GM23248 (cell line): ENCODE measurements at places on chromosomes 11 and 22. TPM values are rescaled to one million over a fixed set of nuclear protein-coding genes. Genes with fewer than 3 reads are reported as not detected.

Gene RTN4RL2
- total RNA-seq = 0.32 TPM in 1 of 2 replicates, not detected in the other

GRCh38 chr22:31087744-31088215 is 6.7 kb downstream of the SMTN start:
- no peak overlapping the region for H3K4me3 ChIP-seq
- no peak overlapping the region for H3K27ac ChIP-seq
- no peaks in the 10 kb centered on the region for H3K27me3 ChIP-seq
- peaks cover 27% of the 10 kb centered on the region for H3K4me1 ChIP-seq
- H3K36me3 ChIP-seq = peaks cover 20% of the 10 kb centered on the region; the same call in 1 of the 2 replicates

GRCh38 chr22:27679176-27679575 is 122.4 kb downstream of the MN1 start:
- no peak overlapping the region for H3K27ac ChIP-seq
- H3K4me1 ChIP-seq = no peaks in the 10 kb centered on the region
- DNase-seq = no peak
- H3K4me3 ChIP-seq = no peak overlapping the region
- H3K27me3 ChIP-seq = no peaks in the 10 kb centered on the region
- no peaks in the 10 kb centered on the region for H3K36me3 ChIP-seq

DNA sequence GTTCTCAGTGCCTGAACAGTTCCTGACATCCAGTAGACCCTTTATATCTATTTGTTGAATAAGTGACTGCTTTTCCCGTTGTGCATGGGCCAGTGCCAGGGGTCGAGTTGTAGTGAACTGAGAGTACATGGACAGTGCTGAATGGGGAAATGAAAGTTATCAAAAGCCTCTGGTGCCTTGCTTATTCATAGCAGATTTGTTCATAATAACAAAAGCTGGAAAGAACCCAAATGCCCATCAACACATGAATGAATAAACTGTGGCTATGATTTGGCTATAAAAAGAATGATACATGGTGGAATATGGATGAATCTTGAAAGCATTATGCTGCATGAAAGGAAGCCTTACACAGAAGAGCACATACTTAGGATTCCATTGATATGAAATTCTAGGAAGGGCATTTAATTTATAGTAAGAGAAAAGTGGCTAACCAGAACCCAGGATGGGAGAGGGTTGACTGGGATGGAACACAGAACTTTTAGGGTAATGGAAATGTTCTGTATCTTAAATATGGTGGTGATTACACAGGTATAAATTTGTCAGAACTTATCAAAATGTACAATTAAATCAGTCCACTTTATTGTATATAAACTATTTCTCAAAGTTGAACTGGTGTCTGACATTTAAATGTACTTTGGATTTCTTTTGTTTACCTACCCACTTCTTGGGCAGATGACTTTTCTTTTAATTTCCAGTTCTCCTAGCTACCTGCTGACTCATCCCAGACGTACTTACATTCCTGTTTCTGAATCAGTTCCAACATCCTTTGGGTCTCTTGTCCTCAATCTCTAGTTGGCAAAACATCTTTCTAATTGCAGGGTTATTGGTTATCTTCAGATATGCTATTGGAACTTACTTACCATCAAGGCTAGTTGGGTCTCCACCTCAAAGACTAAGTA is 42.8 kb downstream of the PACS1 start:
- no peaks in the 10 kb centered on the region for H3K27me3 ChIP-seq
- H3K27ac ChIP-seq = peak overlapping the region; percentile 78
- peak; percentile 94 for DNase-seq
- peak overlapping the region; percentile 34 for H3K4me3 ChIP-seq
- peaks cover 73% of the 10 kb centered on the region for H3K4me1 ChIP-seq

DNA sequence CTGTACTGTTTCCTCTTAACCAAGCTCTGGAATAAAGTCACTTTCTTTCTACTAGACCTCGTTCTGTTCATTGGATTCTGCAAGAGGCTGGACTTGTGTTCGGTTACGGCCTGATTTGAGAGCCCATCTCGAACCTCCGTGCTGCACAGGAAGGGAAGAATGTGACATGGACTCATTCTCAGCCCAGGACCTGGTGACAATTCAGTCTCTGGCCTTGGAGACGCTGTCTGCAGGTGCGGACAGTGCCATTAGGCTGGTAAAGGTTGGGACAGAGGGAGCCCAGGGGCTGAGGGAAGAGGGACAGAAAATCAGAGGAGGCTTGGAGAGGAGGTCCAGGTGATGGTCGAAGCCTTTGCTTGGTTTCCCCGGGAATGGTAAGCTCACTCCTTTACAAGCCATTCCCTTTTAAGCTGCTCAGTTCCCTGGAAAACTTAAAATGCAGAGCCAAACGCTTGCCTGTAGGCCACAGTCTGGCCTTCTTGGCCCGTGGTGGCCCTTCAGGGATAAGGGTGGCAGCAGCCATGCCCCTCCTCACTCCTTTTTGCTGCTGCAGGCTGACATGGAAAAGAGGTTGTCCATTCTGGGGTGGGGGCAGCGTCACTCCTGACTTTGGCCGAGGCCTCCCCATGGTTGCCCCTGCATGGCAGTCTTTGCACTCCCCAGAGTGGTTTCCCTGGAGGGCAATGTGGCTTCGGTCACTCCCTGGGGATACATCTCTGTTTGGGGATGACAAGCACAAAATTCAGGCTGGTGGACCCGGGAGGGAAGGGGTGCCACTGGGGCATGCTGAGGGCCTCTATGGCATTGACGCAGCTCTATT is 52.3 kb downstream of the SHISAL1 start:
- DNase-seq = no peak
- no peak overlapping the region for H3K27ac ChIP-seq
- H3K36me3 ChIP-seq = no peaks in the 10 kb centered on the region
- no peaks in the 10 kb centered on the region for H3K4me1 ChIP-seq
